HEK293T (cell line): ENCODE measurements at places on chromosomes 4 and X.

DNA sequence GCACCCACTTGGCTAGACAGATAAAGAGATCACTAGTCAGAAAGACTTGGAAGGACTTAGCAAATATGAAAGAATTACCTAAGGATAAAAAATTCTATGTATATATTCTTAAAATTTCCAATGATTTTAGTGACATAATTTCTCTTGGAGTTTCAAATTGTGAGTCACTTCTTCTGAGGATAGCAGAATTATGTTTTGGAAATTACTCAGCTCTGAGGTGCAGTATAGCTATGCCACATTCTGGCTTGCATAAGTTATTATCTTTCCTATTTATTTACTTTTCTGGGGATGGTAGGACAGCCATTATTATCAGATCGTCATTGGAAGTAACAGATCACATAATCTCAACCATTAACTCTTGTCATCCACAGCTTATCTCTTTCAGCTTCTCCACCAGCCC is 853.5 kb downstream of the TRIML1 start:
- no peak for DNase-seq

DNA sequence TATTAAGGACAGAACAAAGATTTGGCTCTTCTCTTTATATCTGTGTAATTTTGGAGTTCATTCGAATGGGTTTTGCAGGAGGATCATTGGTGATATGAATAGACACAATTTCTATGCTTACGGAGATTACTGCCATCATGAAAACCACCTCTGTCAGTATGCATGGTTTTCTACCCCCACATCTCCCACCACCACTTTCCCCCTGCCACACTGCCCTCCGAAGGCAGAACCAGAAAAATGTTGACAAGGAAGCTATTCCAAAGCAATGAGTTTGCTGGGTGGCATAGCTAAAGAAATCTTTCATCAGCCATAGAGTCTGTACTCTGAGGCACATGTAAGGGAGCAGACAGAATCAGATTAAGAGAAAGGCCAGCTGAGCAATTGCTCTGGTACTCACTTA is 567.3 kb upstream of the ACTRT1 start:
- no peak for DNase-seq

DNA sequence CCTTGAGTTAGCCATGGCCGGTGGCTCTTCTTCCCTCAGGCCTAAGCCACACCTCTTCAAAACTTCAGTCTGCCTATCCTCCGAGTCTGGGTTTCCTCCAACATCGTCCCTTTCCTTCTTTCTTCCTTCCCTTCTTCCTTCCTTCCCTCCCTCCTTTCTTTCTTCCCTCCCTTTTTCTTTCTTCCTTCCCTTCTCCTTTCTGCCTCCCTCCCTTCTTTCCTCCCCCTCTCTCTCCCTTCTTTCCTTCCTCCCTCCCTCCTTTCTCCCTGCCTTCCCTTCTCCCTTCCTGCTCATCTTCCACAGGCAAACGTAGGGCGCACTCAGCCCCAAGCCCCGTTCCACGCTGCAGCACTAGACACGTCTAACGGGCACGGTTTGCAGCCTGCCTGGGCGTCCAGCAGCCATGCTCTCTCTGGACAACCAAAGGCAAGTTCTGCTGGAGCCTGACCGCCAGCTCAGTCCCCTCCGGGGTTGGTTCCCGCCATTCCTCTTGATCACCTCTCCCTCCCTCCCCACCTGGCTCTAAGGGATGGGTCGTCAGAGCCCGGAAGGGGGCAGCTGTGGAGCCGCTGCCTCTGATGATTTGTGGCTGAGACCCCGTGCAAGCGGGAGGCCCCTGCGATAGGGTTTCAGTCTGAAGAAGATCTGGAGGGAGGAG is 34.1 kb upstream of the CLDN24 start:
- no peak for DNase-seq

DNA sequence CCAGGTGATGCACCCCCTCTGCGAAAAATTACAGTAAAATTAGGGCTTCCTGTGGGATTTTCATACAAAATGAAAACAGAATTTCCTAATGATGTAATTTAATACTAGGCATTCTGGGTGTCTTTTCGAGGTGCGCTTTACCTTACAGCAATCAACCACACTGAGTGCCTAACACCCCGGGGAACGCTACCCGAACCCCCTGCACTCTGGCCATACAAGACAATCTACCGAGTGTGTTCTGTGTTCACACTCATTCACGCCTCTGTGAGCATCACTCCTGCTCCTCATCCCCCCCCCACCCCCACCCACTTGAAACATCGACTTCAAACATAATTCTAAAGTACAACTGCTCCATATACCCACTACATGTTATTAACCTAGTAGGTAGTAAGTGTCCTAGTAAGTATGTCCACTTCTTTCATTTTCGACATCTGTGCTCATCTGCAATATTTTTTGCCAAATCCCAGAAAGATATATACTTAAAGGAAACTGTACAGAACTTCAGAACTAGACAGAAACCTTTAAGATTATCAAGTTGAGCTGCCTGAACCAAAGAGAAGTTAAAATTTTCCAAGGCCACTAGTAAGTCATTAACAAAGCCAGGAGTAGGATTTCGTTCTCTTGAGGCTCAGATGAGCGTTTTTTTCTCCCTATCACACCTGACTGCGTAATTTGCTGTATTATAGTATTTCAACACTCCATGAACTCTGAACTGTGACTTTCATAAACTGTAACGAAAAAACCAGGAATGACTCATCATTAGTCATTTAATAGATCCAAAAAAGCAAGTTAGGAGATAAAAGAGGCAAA is 80.0 kb downstream of the FAT1 start:
- no peak for DNase-seq

DNA sequence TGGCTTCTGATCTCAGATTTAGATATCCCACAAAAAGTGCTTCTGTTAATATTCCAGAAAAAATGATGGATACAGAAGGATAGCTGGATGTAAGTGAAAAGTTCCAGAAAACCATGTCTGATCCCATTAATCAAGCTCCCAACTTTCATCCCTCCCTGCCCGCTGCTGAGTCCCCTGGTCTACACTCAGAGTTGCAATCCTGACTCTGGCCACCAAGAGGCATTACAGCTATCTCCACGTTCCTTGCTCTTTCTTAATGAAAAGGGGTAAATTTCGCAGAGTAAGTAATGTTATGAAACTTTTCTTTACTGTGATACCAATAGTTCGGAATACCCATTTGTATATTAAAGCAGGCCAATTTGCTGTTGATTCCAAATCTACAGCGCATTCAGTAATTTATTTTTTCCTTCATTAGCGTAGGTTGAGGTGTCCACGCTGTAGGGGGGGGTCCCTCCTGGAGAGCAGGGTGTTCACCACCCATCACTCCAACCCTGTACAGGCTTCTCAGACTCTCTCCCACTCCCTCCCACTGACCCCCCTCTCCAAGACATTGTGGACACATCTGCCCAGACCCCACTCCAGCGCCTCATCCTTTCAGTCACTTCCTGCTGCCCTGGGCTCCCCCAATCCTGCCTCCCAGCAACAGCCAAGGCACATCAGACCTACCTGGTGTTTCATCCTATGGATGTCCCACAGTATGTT is 55.1 kb downstream of the RAB40A start:
- DNase-seq: peak; percentile 80

DNA sequence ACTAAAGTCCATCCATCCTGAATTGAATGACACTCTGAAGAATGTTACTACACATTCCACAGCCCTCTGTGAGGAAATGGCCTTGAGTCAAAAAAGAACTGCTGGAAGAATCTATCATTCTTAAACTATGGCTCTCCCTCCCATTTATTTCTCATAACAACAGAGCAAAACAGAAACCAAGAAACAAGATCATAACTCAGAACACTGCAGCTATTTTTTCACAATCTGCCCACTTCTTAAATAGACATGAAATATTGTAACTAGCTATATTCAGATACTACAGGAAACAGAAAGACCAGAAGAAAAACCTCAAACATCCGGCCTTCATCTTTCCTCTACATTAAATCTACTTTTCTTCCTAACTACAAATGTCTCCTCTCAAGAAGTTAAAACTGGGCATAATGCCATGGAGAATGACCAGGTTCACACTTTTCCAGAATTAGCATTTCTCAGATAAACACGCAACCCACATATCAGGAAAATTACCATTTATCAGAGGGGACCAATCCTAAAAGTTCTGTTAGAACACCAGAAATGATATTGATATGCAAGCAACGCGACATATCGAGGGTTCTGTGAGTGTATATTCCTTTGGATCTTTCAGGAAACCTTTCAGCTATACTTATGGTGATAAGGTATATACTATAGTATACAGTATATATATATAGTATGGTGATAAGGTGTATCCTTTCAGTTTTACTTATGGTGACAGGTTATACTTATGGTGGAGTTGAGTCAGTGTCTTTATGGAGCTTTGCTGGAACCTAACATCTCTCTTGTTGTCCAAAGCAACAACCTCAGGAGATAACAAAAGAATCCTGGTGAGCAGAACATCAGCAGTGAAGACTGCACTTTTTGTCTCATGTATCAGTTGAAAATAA is 60.4 kb upstream of the IRF2 start:
- no peak for DNase-seq

- DNase-seq: no peak
Observed at GRCh38 chrX:3191796-3192195, 150.5 kb downstream of the ARSF start.

DNA sequence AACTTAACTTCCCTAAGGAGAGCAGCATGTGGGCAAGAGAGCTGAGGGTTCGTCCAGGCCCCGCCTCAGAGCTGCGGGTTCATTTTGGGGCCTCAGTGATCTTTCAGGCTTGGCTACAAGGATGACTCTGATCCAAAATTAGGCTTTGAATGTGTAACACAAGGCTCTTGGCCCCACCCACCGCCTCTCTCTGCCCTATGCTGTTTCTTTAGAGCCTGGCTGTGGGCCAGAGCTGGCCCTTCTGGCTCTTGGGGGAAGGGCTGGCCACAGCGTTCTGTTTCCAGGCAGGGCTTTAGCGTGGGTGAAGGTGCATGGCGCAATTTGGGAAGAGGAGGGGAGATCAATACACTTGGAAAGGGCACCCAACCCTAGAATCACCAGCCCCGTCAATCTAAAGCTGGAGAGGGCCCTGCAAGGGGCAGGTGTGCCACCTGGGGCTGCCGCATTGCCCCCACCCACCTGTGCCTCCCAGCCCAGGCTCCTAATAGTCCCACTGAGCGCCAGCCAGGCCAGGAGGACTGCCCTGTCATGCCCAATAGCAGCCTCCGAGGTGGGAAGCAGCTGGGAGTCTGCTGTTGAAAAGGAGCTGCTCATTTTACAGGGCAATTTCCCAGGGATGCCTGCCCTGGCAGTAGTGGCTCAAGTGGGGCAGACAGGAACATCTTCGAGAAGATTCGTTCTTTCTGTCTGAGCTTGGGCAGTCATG is 84.5 kb upstream of the MAML3 start:
- DNase-seq: no peak

DNA sequence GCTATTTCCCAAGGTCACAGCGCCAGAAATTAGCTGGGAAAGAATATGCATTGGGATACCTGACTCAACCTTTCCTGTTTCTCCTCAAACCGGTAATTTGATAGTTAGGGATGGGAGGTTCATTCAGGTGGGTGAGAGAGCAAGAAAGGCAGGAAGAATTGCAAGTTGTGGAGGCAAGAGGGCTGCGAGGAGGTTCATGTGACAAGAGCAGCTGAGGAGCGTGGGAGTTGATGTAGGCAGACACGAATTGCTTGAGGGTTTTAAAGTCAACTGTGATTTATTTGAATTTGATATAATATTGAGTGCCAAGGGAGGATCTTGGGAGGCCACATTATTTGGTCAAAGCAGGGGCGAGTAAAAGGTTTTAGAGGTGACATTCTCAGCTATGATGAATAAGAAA is 329.0 kb downstream of the STIM2 start:
- DNase-seq: no peak

GRCh38 chr4:151485541-151486131 is 76.7 kb downstream of the FHIP1A start:
- DNase-seq: no peak

- DNase-seq: no peak
Observed at GRCh38 chr4:139576219-139576618, 20.2 kb upstream of the SETD7 start.

DNA sequence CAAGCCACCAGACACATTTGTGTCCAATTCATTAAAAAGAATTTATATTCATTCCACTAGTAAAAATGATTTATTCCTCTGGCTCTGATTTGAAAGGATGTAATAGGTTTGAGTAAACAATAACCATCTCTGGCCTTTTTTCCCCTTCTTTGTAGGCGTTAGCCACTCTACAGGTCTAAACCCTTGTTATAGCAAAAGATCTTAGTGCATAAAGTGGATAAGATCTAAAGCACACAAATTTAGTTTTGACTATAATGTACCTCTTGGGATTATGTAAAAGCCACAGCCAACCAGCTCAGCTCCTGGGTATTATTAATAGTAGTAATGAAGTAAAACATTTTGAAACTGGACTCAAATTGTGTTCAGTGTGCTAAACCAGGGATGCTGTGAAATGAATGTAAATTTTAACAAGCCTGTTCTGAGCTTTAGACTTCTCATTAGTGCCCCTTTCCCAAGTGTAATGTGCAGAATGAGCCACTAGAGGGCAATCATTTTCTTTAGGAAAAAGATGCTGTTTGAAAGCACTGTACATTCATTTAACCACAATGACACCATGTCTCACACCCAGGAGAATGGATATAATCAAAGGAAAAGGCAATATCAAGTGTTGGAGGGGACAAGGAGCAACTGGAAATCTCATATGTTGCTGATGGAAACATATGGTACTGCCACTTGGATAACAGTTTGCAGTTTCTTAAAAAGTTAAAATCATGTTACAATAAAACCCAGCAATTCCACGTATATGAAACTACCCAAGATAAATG is 69.7 kb downstream of the KLHL8 start:
- DNase-seq: peak; percentile 50

DNA sequence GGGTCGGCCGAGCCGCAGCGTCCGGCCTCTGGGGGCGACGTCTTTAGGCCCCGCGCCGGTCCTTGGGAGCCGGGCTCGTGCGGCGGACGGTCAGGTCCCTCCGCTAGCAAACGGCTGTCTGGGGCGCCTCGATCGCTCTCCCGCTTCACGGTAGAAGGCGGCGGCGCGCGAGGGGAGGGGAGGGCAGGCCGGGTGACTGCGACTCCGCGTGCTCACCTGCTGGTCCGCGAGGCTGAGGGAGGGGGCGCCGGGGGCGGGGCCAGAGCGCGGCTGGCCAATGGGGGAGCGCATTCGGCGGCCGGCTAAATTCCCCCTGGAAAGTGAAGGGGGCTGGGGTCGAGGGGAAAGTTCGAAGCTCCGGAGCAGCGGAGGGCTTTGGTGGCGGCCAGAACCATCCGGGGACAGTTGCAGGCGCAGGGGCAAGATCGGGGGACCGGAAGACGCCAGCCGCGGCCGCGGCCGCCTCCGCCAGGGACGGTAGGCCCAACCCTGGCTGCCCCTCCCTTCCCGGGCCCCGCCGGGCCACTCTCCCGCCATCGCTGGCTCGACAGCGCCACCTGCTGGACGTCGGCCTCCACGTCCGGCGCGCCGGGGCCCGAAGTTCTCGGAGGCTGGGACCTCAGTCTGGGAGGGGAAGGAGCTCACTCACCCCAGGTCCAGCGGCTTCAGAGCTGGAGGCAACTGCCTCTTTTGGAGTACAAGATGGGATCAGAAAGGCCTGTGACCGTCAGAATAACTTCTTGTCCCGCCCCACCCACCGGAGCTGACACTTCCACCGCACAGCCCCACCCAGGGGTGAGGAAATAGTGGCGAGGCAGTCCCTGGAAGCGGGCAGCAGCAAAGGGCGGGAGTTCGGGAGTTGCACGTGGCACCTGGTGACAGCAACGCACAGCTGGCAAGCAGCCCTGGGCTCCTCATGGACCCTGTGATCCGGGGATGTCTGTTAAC is 49.9 kb downstream of the ELF4 start:
- peak; percentile 99 for DNase-seq
